ENCODE measurements at places on chromosomes 12 and 14.

DNA sequence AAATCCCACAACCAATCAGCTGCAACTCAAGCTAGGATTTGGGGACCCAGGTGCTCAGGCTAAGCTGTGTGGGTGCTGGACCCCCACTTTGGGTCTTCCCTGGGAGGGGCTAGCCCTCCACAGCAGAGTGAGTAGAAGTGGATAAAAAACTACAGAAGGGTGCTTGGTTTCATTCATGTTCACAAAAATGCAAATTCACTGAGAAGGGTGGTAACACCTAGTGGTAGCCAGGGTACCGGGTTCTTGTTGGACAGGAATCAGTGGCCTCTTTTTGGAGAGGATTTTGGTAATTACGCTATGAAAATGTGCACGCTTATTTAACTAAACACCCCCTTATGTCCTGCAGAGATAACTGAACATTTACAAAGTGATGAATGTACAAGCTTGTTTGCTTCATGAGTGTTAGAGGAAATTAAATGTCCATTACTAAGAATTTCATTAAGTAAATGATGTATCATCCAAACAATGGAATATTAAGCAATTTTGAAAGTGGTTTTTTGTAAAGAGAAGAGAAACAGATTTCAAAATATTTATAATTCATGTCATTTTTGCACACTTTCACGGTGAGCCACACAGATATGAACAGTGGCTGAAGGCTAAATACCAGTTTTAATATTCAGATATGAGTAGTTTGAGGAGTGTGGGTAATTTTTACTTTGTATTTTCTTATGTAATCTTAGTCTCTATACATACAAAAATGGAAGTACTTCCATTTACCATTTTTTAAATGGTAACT, 78.3 kb downstream of the DDX51 start:
- DNase-seq = no peak

DNA sequence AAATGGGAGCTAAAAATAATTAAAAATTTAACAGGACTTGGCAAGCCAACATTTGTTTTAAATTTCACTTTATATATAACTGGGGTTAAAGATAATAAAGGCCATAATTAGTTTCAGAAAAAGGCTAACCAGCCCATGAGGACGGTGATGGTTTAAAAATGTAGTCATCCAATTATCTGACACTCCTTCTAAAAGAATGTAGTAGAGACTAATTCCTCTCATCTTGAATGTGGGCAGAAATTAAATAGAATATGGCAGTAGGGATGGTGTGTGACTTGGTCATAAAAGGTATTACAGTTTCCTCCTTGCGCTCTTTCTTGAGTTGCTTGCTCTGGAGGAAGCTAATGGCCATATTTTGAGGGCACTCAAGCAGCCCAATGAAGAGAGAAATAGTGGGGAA, 49.1 kb upstream of the PTPRB start:
- DNase-seq = no peak

DNA sequence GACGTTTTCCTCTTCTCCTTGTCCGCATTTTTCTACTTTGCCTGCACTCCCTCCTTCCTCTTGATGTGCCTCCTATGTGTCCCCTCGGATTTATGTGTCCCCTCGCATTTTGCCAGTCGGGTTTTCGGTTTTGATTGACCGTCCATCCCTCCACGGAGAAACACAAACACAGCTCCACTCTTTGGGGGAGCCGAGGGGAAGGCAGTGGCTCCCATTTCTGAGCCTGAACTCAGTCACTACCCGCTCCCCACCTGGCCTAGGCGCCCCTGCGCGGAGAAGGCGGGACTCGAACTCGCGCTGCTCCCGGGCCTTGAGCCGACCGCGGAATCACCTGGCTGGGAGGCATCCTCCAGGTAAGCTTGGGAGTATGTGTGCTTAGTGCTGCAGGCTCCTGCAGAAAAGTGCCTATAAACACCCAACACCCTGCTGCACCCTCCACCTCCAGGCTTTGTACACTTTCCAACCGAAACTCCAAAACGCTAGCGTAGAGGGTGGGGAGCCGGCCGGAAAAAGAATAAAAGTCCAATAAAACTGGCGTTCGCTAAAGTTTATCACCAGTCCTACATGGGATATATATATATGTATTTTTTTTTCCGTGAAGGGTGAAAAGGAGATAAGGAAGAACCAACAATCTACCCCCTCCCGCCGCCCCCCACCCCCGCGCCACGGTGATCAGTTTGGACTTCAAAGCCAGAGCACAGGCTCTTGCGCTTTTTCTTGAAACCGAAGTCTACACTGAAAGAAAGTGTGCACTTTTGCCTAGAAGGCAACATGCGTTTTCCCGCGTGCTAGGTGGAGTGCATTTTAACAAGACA, 3.3 kb upstream of the CCND2 start:
- DNase-seq = peak; percentile 58

DNA sequence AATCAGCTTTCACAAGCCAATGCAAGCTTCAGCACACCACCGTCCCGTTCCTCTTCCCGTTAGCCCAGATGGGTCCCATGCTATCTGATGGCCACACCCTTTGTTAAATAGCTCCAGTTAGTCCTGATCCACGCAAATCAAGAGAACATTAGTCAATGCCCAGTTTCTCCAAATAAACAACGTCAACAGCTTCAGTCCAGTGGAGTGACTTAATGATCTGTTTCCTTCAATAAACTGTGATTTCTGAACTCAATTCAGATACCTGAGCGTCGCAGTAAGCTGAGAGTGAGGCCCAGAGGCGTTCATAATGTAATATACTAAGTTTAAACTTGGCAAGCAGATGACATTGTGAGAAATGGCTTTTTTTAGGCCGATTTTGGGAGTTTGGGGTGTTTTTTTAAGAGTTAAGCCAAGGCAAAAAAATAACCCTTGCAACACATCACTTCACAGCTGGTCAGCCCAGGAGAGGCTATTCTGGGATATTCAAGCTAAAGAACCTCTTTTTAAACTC, 112.3 kb downstream of the ZFP36L1 start:
- DNase-seq = no peak

DNA sequence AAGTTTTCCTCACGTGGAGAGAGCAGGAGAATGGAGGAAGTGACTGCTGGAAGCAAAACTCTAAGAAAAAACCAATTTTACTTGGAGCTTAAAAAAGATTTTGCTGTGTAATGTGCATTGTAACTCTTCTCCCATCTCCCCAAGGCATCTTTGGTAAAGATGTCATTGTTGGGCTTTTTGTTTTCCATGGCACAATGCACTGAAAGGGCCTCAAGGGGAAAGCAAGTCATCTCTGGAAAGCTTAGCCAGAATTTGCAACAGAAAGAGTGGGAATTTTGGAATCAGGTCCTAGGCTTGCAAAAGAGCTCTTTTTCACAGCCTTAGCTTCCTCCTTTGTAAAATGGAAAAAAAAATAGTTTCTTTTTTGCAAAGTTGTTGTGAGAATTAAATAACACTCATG, 7.9 kb upstream of the PPM1A start:
- DNase-seq = no peak

DNA sequence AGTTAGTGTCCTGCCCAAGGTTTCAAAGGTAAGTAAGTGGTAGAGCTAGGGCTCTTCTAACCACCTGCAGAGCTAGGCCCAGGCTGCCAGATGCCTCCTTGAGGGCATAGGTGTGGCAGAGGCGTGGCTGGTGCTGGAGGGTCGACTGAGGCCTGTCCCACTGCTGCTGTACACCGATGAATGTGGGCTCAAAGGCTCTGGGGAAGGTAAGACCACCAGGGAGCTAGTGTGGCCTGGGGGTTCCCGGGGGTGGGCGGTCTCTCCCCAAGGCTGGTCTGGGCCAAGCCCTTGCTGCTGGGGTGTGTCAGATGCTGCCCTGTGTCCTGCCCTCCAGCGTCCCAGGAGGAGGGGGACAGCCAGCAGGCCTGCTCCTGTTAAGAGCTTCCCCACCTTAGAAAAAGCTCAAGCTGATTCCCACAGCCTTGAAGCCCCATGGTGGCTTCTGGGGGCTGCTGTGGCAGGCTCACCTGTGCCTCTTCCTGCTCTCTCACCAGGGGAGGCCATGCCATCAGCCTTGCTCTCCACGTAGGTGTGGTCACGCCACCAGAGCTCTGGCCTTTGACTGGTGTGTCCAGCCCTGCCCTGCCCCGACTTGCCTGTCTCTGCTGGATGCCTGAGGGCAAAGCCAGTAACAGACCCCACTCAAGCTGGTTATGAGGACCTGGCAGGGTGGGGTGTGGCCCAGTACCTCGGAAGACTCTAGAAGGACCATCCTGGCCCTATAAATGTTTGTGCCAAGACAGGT, 36.8 kb downstream of the SH2B3 start:
- no peak for DNase-seq

DNA sequence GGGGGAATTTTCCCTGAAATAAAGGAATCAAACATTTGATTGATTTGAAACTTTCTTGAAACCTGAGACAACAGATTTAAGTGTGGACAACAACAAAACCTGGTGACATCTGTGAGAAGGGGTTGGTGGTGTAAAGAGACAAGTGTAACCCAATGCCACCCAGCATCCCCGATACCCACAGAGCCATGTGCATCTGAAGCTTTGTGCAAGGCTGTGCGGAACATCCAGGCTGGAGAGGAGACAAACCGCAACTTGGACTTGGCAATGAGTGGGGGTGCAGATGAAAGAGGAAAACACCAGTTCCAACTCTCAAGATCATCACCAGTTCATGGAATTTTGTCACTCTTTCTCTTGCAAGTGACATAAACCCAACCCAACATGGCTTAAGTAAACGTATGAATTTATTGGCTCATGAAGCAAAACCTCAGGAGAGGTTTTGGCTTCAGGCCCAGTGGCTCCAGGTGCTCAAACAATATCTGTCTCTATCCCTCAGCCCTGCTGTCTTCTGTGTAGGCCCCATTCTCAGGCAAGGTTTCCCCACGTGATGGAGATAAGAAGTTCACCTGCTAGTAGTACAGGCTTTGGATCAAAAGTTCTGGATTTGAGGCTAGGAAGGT, 55.2 kb upstream of the NTF3 start:
- no peak for DNase-seq

GRCh38 chr12:126784328-126784921, 1482.5 kb upstream of the TMEM132C start:
- peak; percentile 26 for DNase-seq

DNA sequence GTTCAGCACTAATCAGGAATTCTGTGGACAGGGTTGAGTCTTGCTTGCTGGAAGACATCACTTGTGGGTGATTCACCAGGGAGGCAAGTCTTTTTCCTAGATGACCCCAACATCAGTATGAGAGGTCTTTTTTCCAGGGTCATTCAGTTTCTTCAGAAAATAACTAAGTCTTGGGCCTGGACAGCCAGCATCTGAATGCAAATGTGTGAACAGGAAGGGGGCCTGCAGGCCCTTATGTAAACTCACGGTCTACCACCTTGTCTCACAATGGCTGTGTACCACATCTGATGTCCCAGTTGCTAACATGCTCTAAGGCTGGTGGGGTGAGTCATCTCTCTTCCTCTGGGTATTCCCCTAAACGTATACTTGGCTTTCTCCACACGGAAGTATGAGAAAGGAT, 79.2 kb downstream of the HECTD4 start:
- peak; percentile 93 for DNase-seq

DNA sequence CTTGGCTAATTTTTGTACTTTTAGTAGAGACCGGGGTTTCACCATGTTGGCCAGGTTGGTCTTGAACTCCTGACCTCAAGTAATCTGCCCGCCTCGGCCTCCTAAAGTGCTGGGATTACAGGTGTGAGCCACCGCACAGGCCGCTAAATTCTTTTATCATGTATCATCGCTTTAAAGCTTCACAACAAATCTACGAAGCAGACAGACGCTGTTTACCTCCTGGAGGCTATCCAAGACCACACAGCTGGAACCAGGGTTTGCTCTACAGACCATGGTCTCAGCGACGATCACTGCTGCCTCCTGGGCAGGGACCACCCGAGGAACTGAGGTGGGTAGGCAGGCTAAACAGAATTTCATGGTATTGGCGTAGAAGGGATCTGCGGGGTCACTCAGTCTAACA, 27.2 kb downstream of the KRT80 start:
- no peak for DNase-seq

- DNase-seq = no peak
Observed at GRCh38 chr12:44709166-44709565, 166.9 kb downstream of the NELL2 start.

GRCh38 chr14:95931384-95931783, 54.8 kb downstream of the TUNAR start:
- DNase-seq = no peak

GRCh38 chr12:13670285-13670866, 311.0 kb downstream of the GRIN2B start:
- no peak for DNase-seq

DNA sequence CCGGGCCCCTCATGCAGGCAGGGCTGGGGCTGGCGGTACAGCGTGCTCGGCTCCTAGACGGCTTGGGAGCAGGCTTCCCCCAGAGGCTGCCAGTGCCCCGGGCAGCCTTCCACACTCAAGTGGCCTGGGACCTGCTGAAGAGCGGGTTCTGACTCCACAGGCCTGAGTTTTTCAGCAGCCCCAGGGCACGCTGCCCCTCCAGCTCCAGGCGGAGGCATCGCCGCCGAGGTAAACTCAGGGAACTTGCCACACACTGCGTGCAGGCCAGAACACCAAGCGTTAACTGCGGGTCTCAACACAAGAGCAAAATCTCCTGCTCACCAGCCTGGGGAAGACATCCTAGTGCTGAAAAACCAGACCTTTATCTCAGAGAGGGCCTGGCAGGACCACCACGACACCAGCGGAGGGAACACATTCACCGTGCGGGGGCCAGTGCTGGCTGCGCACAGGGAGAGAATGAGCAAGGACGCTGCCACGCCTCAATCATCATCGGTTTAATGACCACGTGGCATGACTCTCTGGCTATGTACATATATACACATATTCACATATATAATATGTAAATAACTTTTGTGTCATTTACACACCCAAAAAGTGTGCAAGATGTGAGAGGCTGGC, 21.3 kb downstream of the PSMC1 start:
- no peak for DNase-seq

GRCh38 chr14:100651999-100652508, 64.8 kb upstream of the BEGAIN start:
- no peak for DNase-seq

DNA sequence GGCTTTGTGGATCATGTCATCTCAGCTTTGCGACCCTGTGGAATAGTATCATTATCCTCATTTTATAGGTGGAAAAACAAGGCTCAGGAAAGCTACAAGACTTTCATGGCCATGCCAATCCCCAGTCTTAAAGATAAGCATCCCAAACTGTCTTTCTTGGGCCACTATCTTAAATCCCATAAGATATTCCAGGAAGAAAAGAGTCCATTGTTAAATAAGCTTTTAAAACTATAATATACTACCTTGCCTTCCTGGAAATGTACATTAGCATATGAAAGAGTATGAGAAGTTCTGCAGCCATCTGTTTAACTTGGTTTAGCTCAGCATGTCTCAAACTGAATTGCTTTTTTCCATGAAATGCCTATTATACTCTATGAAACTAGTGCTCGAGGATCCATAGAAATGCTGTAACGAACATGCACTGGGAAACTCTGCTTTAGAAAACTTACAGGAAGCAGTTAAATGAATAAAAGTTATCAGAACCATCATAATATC, 77.1 kb downstream of the B4GALNT3 start:
- DNase-seq = no peak

DNA sequence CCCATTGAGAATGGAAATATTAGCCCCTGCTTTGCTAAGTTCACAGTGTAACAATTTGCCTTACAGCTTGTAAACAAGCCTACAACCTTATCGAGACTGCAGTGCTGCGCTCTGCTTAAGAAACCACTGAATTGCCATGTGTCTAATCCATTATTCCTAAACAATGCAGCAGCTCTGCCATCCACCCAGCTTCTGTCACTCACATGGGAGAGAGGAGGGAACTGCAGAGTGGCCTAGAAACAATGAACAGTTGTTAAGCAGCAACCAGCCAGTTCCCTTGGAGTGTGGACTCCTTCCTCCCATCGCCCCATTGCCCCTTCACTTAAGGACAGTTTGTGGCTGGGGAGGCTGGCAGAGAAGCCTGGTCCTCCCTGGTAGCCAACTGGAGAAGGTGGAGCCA, 42.9 kb downstream of the TESPA1 start:
- no peak for DNase-seq

GRCh38 chr14:105150026-105150367, 18.6 kb downstream of the JAG2 start:
- DNase-seq = no peak
